ENCODE measurements at places on chromosomes 7 and 10.

GRCh38 chr7:98038321-98038720, 48.3 kb upstream of the OCM2 start:
- no peak for DNase-seq

DNA sequence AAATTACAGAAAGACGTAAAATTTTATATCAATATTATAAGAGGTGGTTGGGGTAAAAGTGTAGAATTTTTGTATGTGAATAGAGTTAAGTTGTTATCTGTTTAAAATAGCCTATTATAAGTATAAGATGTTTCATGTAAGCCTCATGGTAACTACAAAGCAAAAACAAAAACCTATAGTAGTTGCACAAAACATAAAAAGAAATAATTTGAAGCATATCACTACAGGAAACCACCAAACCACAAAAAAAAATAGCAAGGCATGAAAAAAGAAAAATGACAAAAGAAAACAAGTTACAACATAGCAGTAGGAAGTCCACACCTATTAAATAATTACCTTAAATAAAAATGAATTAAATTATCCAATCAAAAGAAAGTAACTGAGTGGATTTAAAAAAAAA, 12.4 kb upstream of the GSTK1 start:
- DNase-seq, result no peak

GRCh38 chr10:22321924-22322640, 1.2 kb downstream of the BMI1 start:
- no peak for DNase-seq

- no peak for DNase-seq
Measured at GRCh38 chr7:92331508-92331907, 85.7 kb downstream of the ANKIB1 start.

DNA sequence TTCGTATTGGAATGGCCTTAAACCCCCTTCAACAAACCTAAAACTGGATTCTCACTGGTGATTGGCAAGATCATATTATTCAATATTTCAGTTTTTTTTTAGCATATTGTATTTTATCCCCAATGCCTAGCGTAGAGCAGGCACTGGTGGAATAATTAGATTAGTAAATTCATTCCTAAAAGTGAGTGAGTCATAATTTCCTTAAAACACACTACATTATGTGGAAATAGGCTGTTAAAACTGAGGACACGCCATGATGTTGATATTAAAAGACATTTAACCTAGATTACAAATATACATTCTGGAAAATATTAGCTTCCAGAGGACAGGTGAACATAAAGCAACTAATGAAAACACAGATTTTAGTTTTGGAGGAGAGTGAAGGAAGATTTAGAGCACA, 463.9 kb downstream of the PARD3 start:
- DNase-seq, result no peak

DNA sequence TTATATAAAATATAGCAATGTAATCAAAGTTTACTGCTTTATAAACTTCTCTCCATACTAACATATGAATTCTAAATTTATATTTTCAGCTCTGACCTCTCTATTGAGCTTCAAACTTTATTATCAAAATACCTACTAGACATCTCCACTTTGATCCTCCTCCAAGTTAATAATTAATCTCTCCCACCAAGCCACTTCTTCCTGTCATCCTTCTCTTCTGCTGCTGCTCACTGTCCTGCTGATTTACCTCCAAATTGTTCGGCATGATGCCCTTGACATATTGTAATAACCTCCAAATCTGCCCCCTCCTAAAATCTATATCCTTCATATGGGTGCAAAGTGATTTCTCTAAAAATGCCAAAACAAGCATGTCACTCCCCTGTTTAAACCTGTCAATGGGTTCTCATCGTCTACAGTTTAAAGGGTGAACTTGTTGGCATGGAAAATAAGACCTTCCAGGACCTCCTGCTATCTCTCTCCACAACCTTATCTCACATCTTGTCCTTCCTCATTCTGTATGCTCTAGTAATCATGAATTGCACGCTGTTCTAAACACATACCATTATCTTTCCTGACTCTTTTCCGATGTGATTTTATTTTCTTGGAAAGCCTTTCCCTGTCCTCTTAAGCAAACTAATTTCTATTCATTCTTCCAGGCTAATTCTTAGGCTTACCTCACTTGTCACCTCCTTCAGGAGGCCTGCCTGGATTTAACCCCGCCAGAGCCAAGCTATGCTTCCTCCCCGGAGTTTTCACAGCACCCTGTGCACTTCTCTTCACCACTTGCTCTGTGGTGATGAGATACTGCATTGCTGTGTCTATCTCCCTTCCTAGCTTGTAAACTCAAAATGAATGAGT, 52.1 kb upstream of the STK17A start:
- DNase-seq, result no peak

DNA sequence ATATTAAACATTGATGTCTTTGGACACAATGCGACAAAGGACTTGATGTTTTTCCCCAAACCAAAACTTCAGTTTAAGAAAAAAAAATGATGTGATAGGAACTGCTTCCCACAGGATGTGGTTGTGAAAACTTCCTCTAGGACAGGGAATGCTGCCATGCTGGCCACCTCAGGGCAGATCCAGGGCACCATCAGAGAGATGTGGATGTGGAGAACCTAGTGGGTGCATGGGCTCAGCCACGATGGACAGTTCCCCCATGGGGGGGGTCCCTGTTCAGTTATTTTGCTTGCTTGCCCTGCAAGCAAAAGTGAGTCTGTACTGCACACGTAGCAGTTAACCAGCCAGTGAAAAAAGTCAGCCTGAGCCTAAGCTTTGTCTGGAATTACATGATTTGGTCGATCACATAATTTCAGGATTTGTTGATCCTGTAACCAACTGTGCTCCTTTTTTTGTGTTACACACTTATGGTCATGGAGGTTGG, 36.3 kb downstream of the LAMB4 start:
- no peak for DNase-seq

DNA sequence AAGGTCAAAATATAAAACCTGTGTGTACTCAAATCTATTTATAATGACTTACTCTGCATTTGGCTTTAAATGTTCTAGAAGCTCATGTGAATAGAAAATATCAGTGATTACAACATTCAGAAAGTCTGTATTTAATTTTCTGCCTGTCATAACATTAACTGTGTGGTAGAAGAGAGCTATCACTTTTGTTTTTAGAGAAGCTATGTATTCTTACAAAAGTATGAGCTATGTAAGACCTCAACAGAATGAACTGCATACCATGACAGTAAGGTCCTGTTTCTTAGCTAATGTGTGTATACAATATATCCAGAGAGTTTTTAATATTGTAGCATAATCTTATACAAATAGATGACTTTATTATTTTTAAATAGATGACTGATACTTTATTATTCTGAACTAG, 61.5 kb downstream of the PTN start:
- DNase-seq, result no peak

DNA sequence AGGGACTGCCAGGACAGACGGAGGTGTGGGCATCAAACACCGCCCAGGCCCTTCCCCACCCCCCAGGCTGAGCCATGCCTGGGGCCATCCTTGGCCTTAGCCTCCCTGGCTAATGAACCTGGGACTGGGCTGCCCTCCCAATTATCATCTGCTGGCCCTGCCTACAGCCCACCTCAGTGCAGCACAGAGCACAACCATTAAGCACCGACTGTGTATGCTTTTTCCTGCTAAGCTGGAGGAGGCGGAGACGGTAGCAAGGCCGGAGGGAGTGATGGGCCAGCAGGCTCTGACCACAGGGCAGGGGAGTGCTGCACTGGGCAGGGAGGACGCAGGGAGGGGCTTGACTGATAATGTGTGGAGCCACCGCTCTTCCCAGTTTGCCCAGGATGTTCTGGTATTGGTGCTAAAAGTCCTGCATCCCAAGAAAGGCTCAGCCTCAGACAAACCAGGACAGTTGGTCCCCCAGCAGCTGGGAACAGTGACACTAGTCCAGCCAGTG, 72.0 kb downstream of the C10orf143 start:
- no peak for DNase-seq

DNA sequence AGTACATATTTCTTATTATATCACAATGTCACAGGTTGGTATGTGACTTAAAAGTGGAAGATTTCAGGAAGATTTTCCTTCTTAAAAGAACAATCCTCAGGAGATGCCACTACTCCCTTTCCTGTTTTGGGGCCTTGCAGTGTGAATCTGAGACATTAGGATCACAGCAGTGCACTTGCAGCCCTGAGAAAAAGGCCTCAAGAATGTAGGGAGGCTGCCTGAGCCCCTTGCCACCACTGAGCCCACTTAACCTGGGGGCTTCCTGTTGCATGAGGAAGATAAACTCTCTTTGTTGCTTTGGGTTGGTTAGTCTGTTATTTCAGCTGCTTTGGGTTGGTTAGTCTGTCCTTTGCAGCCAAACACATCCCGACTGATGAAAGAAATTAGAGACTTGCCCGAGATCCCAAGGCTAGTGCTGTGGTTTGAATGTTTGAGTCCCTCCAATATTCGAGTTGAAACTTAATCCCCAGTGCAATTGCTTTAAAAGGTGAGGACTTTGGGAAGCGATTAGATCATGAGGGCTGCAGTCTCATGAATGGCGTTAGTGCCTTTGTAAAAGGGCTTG, 151.3 kb upstream of the SP4 start:
- no peak for DNase-seq

GRCh38 chr10:26216585-26217395, at the start of gene GAD2:
Gene GAD2 (plus strand): TSS chr10:26216774. CDS start chr10:26216810, 36 bp downstream.
- DNase-seq, result no peak

GRCh38 chr10:126939706-126940105, 34.5 kb downstream of the DOCK1 start:
- no peak for DNase-seq

GRCh38 chr7:75650681-75651080, 88.1 kb downstream of the HIP1 start:
- DNase-seq, result no peak

DNA sequence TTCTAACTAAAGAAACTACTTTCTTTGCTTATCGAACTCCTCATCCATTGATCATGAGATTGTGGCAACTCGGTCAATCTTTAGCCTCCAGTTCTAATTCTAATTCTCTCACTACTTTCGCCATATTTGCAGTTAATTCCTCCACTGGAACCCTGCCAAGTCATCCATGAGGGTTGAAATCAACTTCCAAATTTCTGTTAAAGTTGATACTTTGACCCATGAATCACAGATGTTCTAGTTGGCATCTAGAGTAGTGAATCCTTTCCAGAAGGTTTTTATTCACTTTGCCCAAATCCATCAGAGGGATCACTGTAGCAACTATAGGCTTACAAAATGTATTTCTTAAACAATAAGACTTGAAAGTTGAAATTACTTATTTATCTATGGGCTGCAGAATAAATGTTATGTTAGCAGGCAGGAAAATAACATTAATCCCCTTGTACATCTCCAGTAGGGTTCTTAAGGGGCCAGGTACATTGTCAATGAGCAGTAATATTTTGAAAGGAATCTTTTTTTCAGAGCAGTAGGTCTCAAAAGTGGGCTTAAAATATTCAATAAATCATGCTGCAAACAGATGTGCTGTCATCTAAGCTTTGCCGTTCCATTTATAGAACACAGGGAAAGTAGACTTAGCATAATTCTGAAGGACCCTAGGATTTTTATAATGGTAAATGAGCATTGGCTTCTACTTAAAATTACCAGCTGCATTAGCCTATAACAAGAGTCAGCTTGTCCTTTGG, 39.4 kb downstream of the CCDC71L start:
- no peak for DNase-seq

GRCh38 chr10:24414597-24414996, 205.7 kb downstream of the KIAA1217 start:
- no peak for DNase-seq

DNA sequence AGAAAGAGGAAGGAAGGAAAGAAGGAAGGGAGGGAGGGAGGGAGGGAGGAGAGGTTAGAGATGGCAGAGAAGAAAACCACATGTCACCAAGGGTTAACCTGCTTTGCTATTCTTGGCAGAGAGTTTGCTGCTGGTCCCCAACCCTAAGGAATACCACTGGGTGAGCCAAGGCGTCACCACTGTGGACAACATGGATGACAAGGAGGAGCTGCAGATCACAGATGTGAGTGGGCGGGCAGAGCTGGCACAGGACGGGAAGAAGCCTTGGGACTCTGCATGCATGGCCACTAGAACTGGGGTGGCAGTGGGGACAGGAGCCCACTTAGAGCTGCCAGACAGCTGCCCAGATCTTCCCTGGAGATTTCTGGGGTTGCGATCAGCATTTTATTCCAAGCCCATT, 17.2 kb upstream of the MYH16 start:
- DNase-seq, result no peak

GRCh38 chr7:122942765-122943164, 52.7 kb downstream of the TAS2R16 start:
- DNase-seq, result no peak

DNA sequence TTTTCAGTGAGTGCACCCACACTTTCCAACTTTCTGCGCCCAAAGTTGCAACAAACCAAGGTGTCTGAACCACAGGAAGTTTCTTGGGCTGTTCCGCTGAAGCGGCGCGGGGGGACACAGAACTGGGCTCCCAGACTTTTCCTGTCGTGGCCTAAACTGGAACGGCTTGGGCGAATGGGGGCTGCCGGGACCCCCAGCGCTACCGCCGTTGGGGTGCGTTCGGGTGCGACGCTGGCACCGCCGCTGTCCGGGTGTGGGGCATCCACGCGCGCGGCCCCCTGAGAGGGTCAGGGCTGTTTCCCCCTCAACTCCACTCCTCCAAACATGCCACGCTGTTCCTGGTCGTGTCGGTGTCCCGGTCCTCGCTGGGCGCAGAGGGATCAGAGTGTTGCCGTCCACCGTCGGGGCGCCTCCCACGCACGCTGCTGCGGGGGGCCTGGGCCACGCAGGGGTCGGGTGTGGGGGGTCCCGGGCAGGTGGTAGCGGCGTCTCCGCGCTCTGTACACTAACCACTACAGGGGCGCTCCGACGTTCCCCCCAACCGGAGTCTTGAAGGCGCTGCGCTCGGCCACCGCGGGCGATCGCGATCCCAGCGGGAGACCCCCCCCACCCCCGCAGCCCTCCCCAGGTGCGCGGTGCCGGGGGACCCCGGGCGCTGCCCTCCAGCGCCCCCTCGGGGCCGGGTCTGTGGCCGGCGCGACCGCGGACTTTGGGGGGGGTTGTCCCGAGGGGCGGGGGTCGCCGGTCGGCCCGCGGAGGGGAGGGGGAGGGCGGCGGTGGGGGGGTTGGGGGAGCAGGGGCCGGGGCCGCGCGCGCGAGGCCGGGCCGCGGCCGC, 2.2 kb upstream of the CUX1 start:
- no peak for DNase-seq

DNA sequence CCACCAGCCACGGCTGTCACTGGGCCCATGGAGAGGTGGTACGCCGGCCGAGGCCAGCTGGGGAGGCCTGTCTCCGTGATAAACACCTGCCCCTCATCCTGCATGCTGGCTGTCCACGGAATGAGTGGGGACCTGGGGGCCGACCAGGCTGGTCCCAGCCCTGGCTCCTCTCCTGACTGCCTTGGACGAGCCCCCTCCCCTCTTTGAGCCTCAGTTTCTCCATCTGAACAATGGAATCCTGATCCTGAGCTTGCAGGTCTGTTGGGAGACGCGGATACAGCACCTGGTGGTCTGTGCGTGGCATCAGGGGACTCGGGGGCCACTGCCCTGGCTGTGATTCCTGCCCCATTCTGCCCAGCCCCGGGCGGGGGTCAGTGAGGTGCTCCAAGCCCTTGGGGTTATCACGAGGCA, 109.9 kb downstream of the MICALL2 start:
- DNase-seq, result no peak

Data from AG09309 (cell line).